ENCODE measurements at places on chromosomes 6 and 20.

GRCh38 chr6:143616741-143617140 lies 61.0 kb upstream of the PHACTR2 start:
- no peak for DNase-seq

DNA sequence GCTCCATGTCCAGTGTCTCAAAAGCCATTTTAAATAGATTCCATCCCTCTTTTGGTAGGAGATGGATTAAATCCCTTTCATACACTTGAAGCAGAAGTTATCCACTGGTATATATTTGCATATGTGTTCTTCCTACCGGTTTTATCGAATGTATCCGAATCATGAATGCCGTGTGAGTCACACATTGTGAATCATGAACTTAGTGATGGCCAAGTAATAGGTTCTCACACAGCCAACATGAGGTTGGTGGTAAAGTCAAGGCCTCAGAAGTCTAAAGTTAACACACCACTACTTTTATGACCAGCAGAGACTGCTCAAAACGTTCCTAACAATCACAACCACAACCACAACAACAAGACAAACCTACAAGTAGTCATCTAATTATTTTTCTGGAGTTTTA lies 345.5 kb downstream of the THBS2 start:
- DNase-seq, result no peak

DNA sequence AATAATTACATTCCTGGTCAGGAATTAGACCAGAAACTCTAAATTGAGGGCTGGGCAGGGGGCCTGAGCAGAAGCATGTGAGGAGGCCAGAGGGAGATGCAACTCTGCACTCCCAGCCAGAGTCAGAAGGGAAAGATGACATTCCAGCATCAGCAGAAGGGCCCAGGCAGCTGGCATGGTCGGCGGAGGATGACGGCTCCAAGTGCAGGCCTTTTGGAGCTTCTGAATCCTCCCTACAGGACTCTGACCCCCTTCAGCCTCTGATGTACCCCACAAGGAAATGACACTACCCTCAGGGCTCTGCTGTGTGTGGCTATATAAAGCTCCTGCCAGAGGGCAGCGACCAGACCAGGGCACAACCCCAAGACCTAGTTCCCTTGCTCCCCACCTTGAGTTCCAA lies 1.9 kb downstream of the LRFN2 start:
- DNase-seq, result no peak

DNA sequence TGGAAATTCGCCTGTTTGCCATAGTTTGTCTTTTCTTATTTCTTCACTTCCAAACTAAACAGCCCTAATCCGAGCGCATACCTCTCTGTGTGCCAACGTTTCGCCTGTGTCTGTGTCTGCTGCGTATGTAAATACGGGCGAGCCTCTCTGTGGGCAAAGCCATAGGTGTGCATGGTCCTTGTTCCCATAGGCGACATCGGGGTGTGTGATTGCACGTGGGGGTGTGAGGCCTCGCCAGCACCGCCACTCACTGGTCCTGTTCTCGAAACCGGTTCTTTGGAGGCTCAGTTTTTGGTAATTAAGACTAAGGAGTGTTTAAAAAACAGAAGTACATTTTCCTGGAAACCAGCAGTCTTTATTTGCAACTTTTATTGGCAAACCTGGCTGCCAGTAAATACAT lies 6.0 kb upstream of the FOXC1 start:
- DNase-seq, result no peak

DNA sequence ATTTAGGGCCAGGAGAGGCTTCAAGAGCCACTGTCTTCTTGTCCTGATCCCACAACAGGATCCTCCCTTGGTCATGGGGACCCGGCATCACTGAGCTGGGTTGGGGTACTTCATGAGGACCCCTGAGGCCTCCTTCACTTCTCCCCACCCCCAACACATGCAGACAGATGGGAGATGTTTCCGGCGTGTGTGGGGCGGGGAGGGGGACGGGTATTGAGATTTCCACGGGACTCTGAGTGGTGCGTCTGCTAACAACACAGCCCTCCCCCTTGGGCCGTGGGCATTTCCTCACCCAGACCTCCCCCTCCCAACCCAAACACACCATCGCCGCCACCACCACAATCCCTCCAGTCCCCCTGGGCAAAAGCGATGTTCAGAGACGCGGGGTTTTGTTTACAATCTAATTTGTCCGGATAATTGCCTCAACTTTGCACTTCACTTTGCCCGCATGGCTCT lies 906 bp upstream of the FOXP4 start:
- no peak for DNase-seq

DNA sequence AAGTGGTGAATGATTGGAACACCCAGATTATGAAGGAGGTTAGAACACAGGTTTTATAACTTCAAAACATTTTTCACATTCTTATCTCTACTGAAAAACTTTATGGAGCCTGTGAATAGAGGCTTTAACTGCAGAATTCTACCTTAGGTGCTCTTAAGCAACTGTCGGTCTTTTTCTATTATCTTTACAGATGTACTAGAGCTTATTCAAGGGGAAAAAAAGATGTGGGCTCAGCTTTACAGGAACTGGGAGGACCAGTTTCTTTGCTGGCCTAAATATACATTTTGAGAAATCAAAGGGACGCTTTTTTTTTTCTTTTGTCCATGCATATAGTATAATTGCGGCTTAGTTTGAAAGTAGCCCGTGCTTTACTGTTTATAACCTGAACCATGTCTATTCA lies 58.9 kb downstream of the UST start:
- no peak for DNase-seq
